ENCODE measurements at places on chromosomes 2 and 18. TPM values are rescaled to one million over a fixed set of nuclear protein-coding genes. Genes with fewer than 3 reads are reported as not detected.

- no peak for DNase-seq
Measured at GRCh38 chr18:12049978-12050811, 43.4 kb upstream of the ANKRD62 start.

DNA sequence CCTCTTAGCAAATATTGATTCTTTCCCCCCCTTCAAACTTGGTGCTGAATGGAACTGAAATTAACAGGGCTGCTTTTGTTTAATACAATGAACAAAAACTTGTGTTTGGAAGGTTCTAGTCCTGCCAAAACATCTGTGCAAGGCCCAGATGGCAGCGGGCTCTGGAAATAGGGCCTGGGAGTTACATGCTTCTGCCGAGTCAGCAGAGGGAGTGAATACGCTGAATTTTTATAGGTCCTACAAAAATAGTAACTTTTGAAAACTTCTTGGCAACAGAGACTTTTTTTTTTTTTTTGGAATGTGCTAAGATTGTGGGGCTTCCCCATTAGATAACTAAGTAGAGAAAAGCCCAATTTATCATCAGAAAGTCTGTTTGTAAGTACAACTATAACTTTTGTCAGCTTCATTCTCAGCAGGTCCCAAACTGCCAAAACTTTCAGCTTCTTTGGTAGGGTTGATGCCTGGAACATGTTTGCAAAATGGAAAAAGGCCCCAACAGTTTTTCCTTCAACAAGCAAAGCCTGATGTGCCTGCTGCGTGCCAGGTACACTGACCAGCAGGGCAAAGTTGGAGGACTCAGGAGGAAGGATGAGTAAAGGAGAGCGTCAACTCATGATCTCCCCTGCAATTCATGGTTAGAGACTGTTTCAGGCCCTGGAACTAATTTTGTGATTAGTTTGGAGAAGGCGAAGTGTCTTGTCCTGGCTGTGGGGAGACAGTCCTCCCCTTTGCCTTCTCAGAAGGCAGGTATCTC is 45.1 kb upstream of the HDAC4 start:
- no peak for DNase-seq

GRCh38 chr2:116489944-116490343 is 1324.5 kb upstream of the DDX18 start:
- no peak for DNase-seq

HOXD13 gene
- not detected for total RNA-seq

RNF149 gene
- 15.6 TPM for total RNA-seq

GRCh38 chr18:35030277-35030989 is 10.8 kb upstream of the MAPRE2 start:
- no peak for DNase-seq

PDCD1 gene
- total RNA-seq: 1.2 TPM

- no peak for DNase-seq
Measured at GRCh38 chr2:28956415-28956826, 24.7 kb upstream of the TOGARAM2 start.

DNA sequence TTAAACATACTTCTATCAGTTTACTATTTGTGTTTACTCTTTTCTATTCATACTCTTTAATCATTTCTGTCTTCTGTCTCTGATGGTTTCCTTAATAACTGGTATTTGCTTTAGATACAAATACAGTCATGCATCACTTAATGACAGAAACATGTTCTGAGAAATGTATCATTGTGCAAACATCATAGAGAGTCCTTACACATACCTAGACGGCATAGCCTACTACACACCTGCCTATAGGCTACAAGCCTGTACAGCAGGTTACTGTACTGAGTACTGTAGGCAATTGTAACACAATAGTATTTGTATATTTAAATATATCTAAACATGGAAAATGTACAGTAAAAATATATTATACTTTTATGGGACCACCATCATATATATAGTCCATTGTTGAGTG is 36.3 kb downstream of the VSNL1 start:
- no peak for DNase-seq

- DNase-seq: no peak
Measured at GRCh38 chr2:111632661-111633060, 251.3 kb downstream of the ANAPC1 start.

- DNase-seq: no peak
Measured at GRCh38 chr2:129175051-129175450, 804.4 kb upstream of the RAB6C start.

DNA sequence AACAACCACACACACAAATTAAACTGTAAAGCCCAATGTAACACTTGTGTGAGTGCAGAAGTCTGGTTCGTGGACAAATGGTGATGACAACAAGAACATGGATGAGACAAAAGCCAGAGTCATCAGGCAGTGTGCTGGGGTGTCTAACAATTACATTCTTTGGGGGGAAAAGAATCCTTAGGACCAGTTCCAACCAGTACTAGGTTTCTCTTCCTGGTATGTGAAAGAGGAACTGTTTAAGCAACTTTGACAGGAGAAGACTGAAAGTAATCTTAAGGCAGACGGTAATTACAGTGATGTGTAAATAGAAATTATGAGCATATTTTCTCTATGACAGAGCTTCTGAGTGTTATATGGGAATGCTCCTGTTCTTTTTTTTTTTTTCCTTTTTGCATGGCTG is 133.4 kb downstream of the AFF3 start:
- DNase-seq: no peak

- DNase-seq: no peak
Measured at GRCh38 chr2:159605441-159606178, 10.7 kb downstream of the BAZ2B start.

- DNase-seq: no peak
Measured at GRCh38 chr2:33242845-33243244, 233.6 kb upstream of the RASGRP3 start.

DNA sequence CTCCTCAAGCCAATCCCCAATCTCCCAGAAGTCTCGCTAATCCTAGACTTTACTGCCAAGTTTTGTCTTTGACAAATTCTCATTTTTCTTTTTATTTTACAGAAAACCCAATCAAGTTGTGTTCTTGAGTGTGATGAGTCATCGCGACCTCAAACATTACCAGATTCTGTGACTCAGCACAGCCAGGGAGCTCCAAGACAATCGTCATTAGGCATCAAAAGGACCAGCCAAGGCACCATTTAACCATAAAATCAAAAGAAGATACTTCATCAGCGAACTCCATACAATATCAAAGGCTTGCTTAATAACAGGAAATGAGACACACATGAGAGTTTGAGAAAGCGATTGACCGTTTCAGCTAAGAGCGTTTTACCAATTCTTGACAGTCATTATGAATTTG is 146.2 kb upstream of the AGAP1 start:
- no peak for DNase-seq

- no peak for DNase-seq
Measured at GRCh38 chr2:75560768-75561565, at the start of gene EVA1A. EVA1A (minus strand) TSS chr2:75560939; CDS start chr2:75518140, 42,799 bp downstream.

SERPINB12 gene
- not detected for total RNA-seq

- DNase-seq: no peak
Measured at GRCh38 chr2:13006426-13006825, 289.7 kb downstream of the TRIB2 start.

METTL21A gene
- 14.7 TPM for total RNA-seq

DNA sequence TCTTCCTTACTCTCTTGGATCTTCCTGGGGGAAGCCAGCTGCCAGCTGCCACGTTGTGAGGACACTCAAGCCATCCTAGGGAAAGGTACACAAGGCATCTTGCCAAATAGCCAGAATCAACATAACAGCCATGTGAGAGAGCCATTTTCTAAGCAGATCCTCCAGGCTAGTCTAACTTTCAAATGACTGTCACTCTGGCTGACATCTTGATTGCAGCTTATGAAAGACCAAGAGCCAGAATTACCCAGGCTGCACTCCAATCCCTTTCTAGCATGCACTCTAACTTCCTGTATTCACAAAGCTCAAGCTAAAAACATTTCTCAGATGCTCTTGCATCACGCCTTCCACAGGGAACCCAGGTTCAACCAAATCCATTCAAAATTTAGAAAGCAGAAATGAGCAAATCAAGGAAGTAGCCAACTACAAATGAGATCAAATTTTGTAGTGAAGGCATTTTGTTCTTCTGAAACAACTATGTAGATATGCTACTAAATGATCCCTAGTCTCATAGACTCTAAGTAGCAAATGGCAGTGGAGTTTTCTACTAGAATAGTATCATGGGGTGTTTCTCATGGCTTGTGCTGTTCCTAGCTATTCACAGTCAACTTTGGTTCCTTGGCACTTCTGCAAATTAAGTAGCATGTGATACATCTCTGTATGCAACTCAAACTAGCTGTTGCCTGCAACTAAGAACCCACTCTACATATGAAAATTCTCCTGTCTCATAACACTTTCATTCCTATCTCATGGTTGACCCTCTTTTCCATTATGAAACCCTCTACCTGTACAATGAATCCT is 281.9 kb downstream of the ZEB2 start:
- DNase-seq: no peak

MC5R gene
- not detected for total RNA-seq

- DNase-seq: no peak
Measured at GRCh38 chr2:32008805-32009515, 1.8 kb downstream of the MEMO1 start.

- DNase-seq: no peak
Measured at GRCh38 chr2:109433486-109433885, 180.3 kb downstream of the SEPTIN10 start.

GRCh38 chr2:238167761-238168160 is 9.0 kb downstream of the ERFE start:
- DNase-seq: no peak

NT5C1B gene
- total RNA-seq: not detected

DSC2 gene
- 26.0 TPM for total RNA-seq

DNA sequence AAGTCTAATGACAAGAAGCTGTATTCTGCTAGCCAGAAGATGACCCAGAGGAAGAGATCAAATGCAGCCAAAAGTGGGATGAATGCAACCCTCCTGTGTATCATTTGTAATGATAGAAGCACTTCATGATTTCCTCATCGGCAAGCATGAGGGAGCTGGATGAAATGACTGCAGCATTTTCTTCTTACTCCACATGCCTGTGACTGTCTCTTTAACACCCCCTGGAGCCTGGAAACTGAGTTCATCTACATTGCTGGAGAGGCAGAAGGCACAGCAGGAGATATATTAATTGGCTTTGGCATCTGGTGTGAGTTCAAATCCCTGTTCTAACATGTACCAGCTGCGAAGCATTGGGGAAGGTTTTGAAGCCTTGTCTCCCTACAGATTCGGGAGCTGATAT is 37.7 kb downstream of the ID2 start:
- DNase-seq: no peak

DNA sequence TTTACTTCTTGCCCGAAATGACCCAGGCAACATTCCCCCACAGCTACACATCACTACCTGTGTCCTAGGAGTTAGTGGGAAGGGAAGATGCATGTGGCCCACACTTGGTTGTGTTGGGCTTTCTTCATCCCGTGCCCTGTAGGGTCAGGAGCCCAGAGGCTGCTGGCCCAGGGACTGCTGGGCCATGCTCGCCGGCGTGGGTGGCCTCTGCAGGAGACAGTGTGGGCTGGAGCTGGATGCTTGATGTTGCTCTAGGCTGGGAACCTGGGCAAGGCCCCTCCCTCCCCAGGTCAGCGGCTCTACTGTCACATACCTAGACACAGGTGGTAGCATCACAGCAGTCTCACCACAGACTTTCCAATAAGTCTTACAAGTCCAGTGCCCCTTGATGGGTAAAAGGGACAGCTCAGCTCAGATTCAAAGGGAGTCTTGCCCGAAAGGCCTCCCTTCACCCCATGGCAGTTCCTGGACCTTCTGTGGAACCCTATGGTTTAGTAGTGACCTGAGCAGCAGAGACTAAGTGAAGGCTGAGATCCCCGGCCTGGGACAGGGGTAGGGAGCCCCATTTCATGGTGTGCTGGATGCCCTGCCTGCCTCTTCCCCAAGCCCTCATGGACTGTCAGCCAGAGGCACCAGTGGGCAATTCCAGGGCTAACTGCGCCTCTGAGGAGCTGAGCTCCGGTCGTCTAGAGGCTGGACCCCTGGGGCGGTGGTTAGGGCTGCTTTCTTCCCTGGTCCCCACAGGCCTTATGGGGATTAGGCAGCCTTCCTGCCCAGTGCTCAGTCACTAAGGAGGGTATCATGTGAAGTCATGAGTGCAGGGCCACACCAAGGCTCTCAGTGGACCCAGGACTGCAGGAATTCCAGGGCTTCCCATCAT is 45.4 kb upstream of the FAHD2A start:
- no peak for DNase-seq

DNA sequence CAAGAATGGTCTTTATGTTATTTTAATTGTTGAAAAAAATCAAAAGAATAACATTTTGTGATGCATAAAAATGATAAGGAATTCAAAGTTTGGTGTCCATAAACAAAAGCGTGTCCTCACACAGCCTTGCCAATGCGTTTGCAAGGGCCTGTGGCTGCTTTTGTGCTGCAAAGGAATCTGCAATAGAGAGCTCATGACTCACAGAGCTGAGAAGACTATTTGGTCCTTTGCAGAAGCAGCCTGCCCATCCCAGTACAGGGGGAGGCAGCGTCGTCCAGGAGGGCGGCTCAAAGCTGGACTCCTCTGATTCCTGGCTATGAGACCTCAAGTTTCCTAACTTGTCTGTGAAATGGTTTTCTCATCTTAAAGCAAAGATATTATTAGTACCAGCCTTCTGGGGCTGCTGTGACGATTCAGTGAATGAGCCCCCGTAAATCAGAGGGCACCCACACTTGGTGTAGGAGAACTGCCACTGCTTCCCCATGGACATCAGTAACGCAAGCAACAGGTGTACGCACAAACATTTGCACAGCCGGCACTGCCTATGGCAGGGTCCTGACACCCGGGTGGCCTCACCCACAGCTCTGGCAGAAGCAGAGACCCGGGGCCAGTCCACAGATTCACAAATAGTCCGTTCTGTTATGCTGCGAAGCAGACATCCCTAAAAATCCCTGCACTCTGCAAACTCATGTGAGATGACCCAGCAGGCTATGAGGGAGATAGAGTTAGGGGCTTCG is 70.6 kb upstream of the ASAP2 start:
- peak; percentile 17 for DNase-seq

DNA sequence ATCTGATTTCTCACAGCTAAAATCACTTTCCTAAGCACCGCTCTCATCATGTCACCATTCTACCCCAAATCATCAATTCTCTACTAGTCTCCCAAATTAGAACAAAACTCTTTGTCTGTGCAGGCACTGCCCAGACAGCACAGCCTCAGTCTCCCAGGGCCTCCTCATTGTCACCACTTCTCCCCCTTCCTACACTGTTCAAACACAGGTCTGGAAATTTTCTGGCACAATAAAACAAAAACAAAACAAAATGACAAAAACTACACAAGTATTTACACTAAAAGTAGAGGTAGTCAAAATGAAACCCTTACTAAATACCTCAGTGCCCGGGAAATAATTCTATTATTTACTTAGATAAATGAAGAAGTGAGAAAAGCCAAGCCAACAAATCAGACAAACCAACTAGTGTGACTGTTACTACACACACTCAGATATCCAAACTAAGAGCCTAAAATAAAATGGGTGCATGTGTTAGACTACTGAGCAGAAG is 156.2 kb upstream of the DNMT3A start:
- DNase-seq: no peak

GRCh38 chr2:180203972-180204371 is 196.9 kb upstream of the CWC22 start:
- DNase-seq: no peak

- DNase-seq: peak; percentile 46
Measured at GRCh38 chr2:104501929-104502328, 352.0 kb upstream of the POU3F3 start.

- DNase-seq: peak; percentile 86
Measured at GRCh38 chr2:233059797-233060500, at the start of gene INPP5D. INPP5D (plus strand) TSS chr2:233060342; CDS start chr2:233060479, 137 bp downstream.

KRTCAP3 gene
- 0.60 TPM for total RNA-seq

Measured in Right ventricle myocardium inferior (tissue), 1 donor.